KBM-7 (cell line): ENCODE measurements at places on chromosomes 5 and 9.
A peak's percentile ranks its signal among the peaks of the same experiment; 100 is the strongest.

GRCh38 chr9:250625-251024 is 36.0 kb downstream of the DOCK8 start:
- DNase-seq = no peak

- DNase-seq = no peak
These were observed 25.6 kb upstream of the GTF3C5 start for GRCh38 chr9:133004999-133005760.

- no peak for DNase-seq
These were observed 255.6 kb upstream of the IZUMO3 start for GRCh38 chr9:24801344-24801743.

- no peak for DNase-seq
These were observed 66.8 kb downstream of the SLC38A9 start for GRCh38 chr5:55645304-55645703.

DNA sequence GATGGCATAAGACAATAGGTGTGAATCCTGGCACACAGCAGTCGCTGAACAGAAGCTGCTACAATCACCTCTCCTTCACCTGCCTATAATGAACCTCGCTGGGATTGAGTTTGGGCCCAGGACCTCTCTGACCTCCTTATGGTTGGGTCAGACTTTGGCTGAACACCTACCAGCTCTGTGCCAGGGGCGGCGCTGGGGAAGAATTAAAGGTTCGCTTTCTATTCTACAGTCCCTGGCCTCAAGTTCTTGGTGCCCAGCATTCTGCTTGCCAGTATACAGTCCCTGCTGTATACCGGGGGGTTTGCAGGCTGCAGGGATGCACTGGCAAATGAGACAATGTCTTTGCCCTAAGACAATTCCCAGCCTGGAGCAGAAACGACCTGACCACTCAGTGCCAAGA is 895 bp upstream of the STRBP start:
- no peak for DNase-seq

DNA sequence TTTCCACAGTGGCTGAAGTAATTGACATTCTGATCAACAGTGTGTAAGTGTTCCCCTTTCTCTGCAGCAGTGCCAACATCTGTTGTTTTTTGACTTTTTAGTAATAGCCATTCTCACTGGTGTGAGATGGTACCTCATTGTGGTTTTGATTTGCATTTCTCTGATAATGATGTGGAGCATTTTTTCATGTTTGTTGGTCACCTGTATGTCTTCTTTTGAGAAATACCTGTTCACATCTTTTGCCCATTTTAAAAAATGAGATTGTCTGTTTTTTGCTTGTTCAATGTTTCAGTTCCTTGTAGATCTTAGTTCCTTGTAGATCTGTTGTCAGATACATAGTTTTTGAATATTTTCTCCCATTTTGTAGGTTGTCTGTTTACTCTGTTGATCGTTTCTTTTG is 162.5 kb upstream of the PITX1 start:
- DNase-seq = no peak

- no peak for DNase-seq
These were observed 115.7 kb downstream of the PAPPA start for GRCh38 chr9:116269250-116269649.

DNA sequence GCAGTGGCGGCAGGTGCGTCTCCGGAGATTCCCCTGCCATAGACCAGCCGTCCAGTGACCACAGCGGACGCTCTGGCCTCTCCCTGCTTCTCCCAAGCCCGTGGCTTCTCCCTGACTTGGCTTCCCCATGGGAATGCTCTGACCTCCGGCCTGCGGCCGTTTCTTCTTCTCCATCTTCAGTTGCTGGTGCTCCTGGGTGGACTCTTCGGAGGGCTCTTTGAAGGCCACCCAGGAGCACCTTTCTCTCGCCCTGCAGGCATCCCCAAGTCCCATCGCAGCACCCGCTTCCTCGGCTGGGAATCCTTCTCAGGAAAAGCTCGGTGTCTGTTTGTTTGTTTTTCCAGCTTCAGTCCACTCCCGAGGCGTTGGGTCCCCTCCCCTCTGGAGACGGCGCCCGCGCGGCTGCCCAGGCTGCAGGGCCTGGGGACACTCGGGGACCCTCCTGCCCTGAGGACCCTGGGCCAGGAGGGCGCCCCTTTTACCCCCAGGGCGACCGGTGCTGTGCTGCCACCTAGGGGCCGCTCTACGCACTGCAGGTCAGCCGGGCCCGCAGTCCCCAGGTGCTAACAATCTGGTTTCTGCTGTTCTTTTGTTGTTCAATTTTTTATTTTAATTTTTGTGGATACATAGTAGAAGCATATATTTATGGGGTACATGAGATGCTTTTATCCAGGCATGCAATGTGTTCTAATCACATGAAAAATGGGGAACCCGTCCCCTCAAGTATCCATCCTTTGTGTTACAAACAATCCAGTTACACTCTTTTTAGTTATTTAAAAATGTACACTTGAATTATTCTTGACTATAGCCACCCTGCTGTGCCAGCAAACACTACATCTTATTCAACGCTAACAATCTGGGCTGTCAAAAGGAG is 197.9 kb upstream of the ADAMTS16 start:
- peak; percentile 11 for DNase-seq

DNA sequence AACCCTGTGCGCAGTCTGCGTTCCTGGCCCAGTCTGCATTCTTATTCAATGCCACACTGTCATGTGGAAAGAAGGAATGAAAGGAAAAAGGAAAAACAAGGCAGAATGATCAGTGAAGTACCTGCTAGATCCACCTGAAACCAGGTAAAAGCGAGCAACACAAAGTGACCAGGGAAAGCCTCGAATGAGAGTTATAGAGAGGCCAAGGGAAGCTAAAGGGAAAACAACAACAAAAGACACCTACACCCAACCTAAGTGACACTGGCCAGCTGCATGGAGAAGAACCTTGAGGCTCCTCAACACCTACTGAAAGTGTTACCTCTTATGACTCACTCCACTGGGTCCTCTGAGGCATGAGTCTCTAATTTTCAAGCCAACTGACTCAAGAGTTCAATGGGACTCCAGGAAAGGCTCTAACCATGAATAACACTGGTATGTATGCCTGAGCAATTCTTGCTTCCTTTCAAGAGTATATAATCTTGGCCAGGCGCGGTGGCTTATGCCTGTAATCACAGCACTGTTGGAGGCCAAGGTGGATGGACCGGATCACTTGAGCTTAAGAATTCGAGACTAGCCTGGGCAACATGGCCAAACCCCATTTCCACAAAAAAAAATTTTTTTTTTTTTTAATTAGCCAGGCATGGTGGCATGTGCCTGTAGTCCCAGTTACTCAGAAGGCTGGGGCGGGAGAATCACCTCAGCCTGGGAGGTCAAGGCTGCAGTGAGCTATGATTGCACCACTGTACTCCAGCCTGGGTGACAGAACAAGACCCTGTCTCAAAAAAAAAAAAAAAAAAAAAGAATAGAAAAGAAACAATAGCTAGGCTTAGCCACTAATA is 29.0 kb downstream of the MTMR12 start:
- no peak for DNase-seq

DNA sequence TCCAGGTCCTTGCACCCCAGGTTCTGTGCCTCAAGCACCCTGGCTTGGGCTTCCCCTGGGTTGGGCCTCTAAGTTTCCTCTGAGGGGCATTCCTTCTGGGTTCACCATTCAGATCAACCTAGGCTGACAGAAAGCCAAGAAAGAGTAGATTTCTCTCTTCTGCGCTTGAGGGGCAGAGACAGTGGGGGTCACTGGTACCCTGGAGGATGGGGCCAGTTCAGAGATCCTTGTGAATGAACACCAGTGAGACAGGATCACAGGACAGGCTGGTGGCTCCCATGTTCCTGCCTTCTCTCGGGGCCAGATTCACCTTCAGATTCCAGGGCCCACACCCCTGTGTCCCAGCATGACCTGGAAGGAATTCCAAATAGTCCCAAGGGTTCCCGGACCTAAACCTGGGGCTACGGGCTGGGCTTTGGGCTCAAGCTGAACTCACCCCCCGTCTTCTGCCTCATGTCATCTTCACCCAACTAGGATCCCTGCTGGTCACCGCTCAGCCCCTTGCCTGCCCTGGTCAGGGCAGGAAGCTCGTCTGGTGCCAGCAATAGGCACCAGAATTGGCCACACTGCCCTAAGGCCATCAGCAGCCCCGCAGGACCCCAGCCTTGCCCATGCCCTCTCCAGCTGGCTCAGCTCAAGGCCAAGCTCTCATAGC is 91.8 kb upstream of the MVB12B start:
- DNase-seq = no peak

GRCh38 chr9:95907794-95908193 is 32.3 kb downstream of the ERCC6L2 start:
- no peak for DNase-seq

DNA sequence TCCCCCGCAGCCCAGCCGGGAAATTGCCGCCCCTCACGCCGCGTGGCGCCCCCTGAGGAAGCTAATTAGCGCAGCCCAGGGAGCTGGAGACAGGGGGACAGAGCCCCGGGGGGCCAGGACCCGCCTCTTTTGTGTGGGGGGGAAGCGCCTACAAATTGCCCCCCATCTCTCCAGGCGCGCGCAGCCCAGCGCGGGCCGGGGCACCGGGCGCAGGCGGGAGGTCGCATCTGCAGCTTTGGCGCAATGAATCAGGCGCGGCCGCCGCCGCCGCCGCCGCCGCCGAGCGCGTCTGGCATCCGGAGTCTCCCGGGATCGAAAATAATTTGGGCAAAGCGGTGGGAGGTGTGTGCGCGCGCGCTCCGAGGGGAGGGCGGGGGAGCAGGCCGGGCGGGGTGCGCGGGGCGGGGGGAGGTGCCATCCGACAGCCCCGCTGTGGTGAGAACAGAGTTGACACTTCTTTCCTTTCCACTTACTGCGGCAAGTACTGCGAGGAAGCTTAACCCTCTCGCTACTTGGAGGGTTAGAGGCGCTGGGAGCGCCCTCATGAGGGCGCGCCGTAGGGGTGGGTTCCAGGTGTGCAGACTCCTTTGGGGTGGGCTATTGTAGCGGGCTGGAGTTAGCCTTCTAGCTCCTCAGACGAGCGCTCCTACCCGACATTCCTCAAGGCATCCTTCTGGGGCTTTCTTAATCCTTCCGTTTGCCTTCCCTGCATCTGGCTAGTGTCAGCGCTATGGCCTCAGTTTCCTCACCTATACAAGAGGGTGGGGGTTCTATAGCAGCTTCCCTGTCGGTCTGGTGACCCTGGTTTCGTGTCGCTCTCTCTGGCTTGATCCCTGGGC is 63.1 kb downstream of the CXXC5 start:
- DNase-seq = peak; percentile 78
